Naive thymus-derived CD8-positive, alpha-beta T cell (primary cell): ENCODE measurements at places on chromosomes 7 and 10. TPM values are rescaled to one million over a fixed set of nuclear protein-coding genes. Genes with fewer than 3 reads are reported as not detected.

GRCh38 chr10:12707461-12708185, 293.9 kb downstream of the CCDC3 start:
- DNase-seq = no peak

Gene TMEM176B
- polyA plus RNA-seq = not detected

Gene ANK3
- polyA plus RNA-seq = 4.3 TPM

Gene CD36
- 0.73 TPM for polyA plus RNA-seq

Gene DNAJC30
- polyA plus RNA-seq = 11.9 TPM

Gene TUBB8
- polyA plus RNA-seq = not detected

GRCh38 chr10:78752221-78752620, 316.5 kb upstream of the ZMIZ1 start:
- no peak for DNase-seq

Gene HOXA10
- polyA plus RNA-seq = not detected

GRCh38 chr10:91576096-91576545, 56.8 kb downstream of the PPP1R3C start:
- no peak for DNase-seq

GRCh38 chr7:55539380-55539779, 32.9 kb downstream of the VOPP1 start:
- DNase-seq = no peak

Gene PKD1L1
- 0.07 TPM for polyA plus RNA-seq

DNA sequence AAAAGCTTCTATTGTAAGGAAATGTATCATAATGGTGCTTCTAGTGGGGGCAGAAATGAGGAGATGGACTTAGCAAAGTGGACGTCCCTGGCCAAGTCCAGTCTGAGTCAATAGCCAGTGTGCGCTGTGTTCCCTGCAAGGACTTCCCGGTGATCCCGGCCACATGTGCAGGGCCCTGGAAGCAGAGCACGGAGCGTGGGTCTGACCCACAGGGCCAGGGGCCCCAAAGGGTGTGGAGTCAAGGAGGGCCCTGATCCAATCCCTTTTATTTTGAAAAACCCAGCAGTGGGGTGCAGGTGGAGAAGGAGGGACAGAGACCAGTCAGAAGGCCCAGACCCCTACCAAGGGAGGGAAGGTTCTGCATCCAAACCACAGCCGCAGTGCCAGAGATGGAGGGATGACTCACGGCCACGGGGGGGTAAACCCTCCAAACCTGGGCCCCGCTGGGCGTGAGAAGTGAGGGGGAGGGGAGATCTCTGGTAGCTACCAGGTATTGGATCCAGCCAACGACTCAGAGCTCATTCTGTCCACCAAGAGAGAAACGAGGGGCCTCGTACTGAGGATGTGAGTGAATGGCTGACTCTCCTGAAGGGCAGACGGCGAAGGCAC, 57.2 kb upstream of the VIPR2 start:
- DNase-seq = no peak
